ENCODE measurements at places on chromosomes 16 and 17.

DNA sequence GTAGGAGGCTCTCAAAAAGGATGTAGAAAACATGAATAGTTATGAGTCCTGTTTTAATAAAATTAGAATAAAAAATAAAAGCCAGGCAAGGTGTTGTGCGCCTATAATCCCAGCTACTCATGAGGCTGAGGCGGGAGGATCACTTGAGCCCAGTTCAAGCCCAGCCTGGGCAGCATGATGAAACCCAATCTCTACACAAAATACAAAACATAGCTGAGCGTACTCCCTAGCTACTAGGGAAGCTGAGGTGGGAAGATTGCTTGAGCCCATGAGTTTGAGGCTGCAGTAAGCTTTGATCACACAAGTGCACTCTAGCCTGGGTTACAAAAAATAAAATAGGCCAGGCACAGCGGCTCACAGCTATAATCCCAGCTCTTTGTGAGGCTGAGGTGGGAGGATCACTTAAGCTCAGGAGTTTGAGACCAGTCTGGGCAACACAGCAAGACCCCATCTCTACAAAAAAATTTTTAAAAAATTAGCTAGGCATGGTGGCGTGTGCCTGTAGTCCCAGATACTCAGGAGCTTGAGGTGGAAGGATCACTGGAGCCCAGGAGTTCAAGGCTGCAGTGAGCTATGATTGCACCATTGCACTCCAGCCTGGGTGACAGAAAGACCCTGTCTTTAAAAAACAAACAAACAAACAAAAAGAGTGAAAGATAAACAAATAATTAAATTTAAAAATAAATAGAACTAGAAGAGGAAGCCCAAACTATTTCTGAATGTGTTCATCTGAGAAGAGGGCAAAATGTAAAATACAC, 17.2 kb upstream of the PRM1 start:
- no peak for DNase-seq

GRCh38 chr17:39740357-39741111, 2.8 kb downstream of the GRB7 start:
- no peak for DNase-seq

- DNase-seq, result peak; percentile 17
Observed at GRCh38 chr17:34542700-34543336, 36.6 kb upstream of the TMEM132E start.

- no peak for DNase-seq
Observed at GRCh38 chr16:12391956-12392355, 411.7 kb downstream of the CPPED1 start.

DNA sequence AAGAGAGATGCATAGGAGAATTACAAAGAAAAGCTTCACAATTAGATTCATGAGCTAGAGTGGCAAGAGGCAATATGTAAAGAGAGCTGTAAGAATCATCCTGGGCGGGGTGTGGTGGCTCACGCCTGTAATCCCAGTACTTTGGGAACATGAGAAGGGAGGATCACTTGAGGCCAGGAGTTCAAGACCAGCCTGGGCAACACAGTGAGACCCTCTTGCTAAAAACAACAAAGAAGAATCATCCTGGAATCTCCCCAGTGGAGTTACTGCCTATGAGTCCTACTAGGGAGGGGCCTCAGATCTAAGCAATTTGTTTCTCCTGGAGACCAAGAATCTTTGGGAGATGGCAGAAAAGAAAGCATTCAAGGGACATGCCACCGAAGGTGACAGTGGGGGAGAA, 119.1 kb downstream of the HIC1 start:
- no peak for DNase-seq

- DNase-seq, result no peak
Observed at GRCh38 chr16:67647681-67648080, 2.7 kb downstream of the CARMIL2 start.
